ENCODE measurements at places on chromosomes 1 and 21.

GRCh38 chr1:211606332-211606913 is 27.5 kb upstream of the SLC30A1 start:
- no peak for DNase-seq

- no peak for DNase-seq
These were observed 512 bp downstream of the PIAS3 start for GRCh38 chr1:145858238-145858900.

DNA sequence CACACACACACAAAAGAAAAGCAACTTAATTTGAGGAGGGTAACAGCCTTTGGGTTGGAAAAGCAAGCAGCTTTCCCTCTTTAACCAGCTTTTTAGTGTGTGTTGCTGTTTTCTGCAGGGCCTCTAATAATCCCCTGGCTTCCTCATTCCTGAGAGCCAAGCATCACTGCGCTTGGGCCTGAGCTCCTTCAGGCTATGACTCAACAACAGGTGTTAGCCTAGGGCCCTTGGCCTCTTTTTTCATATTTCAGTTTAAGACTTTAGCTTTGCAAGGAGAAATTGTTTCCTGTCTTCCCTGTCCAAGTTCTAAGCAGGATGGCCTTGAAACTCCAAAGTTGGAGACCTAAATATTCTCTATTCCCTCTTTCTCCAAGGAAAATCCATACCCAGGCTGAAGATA is 26.2 kb upstream of the SNX27 start:
- DNase-seq, result no peak

DNA sequence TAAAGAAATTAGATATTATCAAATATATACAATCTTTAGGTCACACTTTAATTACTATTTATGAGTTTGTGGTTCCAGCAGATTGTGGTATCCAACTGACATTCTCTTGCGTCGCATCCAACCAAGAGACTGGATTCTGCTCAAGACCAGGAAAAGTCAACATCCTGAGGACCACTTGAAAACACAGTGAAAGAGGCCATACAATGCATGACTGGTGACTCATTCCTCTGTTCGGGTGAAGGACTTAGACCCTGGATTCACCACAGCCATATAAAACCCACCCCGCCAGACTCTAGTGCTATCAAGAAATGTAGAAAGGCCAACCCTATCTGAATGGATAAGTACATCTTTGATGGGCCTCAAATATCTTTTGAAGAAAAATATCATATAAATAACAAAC is 14.5 kb upstream of the CFHR4 start:
- no peak for DNase-seq

GRCh38 chr1:218711001-218711400 is 365.9 kb downstream of the TGFB2 start:
- no peak for DNase-seq

GRCh38 chr1:59322814-59323213 is 25.9 kb downstream of the FGGY start:
- DNase-seq, result no peak

DNA sequence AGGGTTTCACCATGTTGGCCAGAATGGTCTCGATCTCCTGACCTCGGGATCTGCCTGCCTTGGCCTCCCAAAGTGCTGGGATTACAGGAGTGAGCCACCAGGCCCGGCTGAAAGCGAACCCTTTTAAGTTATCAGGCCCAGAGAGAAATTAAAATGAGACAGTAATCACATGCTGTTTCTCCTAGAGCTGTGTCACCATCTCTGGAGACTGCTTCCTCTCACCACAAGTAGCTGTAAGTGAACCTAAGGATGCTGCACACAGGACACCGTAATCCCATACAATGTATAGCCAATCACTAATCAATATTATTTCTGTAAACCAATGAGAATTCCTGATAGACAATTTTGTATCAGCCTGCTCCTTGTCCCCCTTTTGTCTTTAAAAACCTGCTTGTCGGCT is 5.7 kb upstream of the CSTB start:
- no peak for DNase-seq

- DNase-seq, result peak; percentile 97
These were observed at the start of gene ISG20L2 for GRCh38 chr1:156728599-156729462. Gene ISG20L2, minus strand, starts transcription at chr1:156728766. Its CDS starts 1,114 bp downstream, at chr1:156727652.

DNA sequence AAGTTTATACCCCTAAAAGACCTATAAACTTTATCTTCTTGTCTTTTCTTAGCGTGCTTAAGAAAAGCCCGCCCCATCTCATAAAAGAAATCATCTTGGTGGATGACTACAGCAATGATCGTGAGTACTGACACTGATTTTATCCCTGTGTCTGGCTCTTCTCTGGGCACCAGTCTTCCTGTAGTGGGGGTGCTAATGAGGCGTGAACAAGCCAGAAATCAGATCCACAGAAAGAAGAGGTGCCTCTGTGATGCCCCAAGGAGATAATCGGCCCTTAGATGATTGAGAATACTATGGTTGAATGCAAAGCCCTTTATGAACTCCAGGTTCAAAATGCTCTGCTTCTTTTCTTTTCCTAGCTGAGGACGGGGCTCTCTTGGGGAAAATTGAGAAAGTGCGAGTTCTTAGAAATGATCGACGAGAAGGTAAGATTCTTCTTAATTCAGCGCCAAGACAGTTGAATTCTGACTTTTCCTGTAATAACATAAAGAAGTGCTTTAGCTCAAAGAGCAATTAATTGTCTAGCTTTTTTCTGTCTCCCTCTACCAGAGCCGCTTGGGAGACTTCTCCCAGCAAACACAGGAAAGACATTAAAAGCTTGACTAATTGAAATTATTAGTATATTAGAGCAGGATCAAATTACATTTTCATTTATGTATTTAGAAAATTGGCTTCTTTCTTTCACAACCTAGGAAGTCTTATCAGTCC is 169.4 kb downstream of the GALNT2 start:
- no peak for DNase-seq

DNA sequence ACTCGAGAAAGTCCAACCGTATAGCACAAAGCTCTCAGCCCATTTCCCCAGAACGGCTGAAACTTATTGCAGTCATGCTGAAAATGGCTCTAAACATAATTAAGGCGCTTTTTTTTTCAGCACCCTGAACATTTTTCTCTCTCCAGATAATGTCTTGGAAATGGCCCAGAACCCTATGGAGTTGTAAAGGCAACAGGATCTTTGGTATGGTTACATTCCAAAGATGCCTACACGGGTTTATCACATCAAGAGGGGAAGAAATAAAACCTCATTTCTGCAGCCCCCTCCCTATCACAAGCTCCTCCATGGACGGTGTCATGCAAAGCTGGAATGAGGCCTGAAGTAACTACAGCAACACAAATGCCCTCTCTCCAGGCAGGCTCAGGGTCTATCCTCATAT is 126.4 kb upstream of the GALNT2 start:
- DNase-seq, result no peak

- no peak for DNase-seq
These were observed 12.8 kb downstream of the SMAP2 start for GRCh38 chr1:40386359-40386723.
